Stimulated activated CD4-positive, alpha-beta T cell treated with anti-CD3 and anti-CD28 coated beads, Interleukin-15, amount 100 ng/mL, for 24 hours (primary cell): ENCODE measurements at places on chromosomes 3 and 15.
A peak's percentile ranks its signal among the peaks of the same experiment; 100 is the strongest.

DNA sequence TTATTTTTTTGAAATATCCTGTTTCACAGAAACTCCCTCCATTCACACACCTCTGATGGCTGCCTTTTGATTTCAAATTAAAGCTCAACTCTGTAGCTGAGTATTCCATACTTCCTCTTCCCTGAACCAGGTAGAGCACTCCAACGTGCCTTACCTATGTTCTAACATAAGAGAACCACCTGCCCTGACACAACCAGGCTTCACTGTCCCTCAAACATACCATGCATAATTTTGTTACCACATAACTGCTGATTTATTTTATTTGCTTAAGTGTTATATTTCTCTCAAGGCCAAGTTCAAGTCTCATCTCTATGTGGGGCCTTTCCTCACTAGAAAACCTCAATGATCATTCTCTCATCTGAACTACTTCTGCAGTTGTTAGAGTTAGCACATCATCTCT, 209.7 kb downstream of the P3H2 start:
- DNase-seq = no peak

- peak; percentile 62 for DNase-seq
These were observed 462 bp downstream of the EDEM1 start for GRCh38 chr3:5187920-5188418.

- peak; percentile 3 for DNase-seq
These were observed 141.0 kb upstream of the MYRIP start for GRCh38 chr3:39668420-39668819.

GRCh38 chr3:182925330-182925943, 54.9 kb downstream of the DCUN1D1 start:
- no peak for DNase-seq
